MCF 10A (cell line): ENCODE measurements at places on chromosomes 12 and 14.

- no peak for DNase-seq
These were observed 168.2 kb downstream of the ACSS3 start for GRCh38 chr12:81245907-81246570.

- DNase-seq, result peak; percentile 68
These were observed 94.1 kb downstream of the EML5 start for GRCh38 chr14:88698651-88699050.

DNA sequence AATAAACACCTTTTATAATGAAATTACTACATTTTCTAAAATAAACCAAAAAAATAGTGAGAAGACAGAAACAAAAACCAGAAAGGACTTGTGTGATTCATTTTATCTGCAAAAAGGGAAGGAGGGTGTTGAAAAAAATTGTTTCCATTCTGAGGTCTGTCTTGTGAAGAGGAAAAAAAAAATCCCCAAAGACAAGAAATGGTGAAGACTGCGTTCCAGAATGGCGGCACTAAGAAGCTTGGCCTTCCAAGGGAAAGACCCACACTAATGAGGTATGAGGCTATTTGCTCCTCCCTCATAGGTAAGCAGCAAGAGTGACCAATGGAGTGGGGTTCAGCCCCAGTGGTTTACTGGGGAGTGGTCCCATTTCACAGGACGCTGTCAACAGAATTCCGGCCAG is 35.0 kb downstream of the GNPTAB start:
- DNase-seq, result no peak

DNA sequence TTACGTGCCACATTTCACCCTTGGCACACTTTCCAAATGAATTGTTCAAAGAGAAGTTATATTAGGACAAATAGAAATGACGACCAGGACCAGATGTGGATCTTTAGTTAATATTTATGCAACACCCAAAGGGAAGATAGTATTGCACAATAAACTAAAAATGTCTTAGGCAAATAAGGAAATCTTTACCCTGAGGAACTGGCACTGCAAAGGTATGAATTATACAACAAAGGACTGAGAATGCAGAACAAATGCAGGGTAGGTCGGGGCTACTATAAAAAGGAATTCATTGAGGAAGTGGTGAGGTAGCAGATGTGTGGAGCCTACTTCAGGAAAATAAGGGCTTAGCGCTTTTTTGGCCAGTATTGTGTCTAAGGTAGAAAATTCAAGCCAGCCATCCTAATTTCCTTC is 3.9 kb upstream of the TMTC2 start:
- peak; percentile 54 for DNase-seq

DNA sequence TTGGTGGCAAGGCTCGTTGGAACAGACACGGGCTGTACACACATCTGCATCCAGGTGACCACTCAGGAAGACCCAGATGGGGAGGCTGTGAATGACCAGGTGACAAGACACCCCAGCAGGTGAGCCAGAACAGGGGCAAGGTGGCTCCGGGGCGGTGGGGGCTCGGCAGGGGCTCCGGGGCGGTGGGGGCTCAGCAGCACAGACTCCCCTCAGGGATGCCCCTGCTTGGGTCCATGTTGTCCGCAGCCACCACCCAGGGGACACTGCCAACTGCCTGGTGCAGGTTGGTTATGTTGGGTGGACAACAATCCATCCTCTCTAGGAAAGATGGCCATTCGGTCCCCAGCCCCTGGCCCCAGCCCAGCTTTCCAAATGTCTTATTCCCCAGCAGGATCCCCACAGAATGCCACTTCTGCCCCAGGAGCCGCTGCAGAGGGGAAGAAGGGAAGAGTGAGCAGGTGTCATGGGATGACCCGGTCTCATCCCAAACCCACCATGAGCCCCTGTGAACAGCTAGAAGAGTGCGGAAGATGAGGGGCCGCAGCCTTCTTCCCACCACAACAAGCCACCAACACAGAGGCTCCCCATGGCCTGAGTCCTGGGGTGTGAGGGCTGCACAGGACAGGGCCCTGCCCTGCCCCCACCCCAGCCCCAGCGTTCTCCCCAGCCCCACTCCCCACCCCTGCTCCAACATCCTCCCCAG is 31.4 kb upstream of the C14orf180 start:
- DNase-seq, result no peak

GRCh38 chr12:64461634-64462414 is 9.9 kb downstream of the TBK1 start:
- DNase-seq, result peak; percentile 87

DNA sequence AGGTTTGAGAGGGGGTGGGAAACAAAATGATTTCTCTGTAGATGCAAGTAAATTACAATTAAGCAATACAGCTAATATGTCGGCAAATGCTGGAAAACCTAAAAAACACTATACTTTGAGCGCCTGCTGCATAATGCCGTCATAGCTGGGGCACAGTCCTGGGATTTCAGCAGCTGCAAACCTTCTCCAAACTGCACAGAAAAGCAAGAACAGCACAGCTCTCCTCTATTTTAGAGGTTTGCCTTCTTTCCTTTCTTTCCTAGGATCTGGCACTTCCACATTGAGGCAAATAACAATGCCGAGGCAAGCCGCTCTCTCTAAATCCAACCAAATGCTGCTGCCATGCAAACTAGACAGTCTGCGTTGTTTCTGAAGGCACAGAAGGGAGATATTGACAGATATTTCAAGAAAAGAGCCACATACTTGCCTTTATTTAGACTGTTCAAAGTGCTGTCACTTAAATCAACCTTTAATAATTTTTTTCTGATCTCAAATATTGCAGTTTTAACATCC is 287.1 kb upstream of the G2E3 start:
- DNase-seq, result no peak

GRCh38 chr12:62435303-62436163 is 31.1 kb upstream of the MON2 start:
- peak; percentile 32 for DNase-seq

- no peak for DNase-seq
These were observed 25.9 kb downstream of the FUT8 start for GRCh38 chr14:65438266-65438933.

DNA sequence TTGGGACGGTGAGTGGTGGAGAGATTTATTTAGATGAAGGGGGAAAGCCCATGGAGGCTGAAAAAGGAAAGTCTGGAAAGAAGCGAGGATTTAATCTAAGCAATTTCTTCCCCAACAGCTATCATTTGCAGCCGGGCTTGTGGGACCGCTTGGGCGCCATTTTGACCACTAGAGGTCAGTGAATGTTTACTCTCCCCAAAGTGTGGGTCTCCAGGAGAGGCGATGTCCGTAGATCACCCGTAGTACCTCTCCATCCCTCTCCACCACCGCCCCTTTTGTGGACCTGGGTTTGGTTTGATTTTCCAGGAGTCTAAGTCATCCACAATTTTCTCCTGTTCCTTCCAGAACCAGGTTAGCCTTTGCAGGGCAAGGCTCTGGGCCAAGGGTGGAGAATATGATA is 91.2 kb upstream of the PARP11 start:
- DNase-seq, result peak; percentile 19

- no peak for DNase-seq
These were observed 311.5 kb downstream of the ATP23 start for GRCh38 chr12:58252914-58253313.

DNA sequence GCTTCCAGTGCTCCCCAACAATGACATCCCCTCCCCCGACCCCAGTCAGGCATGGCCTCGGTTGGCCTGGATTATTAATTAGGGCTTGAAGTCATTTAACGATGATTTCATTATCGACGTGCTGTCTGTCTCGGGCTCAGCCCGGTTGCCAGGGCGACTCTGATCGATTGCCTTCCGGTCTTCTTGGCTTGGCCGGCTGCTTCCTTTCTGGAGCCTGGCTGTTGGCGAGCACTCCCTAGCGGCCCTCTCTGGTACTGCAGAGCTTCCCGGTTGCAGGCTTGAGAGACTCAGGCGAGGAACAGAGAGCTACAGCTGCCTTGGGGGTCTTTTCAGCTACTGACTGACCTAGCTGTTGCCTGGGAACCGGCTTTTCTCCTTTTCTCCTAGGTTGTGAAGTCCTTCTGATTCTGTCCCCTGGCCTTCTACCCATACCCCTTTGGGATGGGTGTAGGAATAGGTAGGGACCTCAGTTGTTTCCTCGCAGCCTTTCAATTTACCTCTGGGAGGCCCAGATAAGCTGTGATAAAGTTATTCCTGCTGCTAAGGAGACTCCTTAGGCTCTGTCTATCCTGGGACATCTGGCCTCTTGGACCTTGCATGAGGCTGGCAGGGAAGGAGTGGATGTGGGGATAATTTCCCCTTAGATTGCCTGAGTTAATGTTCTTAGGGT is 5.5 kb upstream of the CISTR start:
- DNase-seq, result peak; percentile 71

DNA sequence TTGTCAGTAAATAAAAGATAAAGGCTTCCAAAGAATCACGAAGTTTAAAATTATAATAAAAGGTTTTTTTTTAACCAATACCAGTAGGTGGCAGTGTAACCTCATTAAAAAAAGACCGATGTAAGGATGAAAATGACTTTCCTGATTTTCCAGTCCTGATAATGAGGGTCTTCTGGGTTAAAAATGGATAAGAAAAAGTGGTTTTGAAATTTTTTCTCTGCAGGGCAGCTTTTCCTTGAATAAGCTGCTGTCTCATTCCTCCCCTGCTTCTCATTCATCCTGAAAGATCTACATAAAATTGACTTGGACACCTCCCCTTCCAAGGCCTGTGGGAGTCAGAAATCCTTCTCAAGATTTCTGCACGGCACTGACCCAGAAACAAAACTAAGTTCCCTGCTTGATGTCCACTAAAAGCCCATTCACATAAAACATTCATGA is 58.9 kb upstream of the FBXO33 start:
- DNase-seq, result peak; percentile 38
